ENCODE measurements at places on chromosomes 7 and 10. TPM values are rescaled to one million over a fixed set of nuclear protein-coding genes. Genes with fewer than 3 reads are reported as not detected.

- no peak overlapping the region for H3K27ac ChIP-seq
- no peaks in the 10 kb centered on the region for H3K4me1 ChIP-seq
- H3K36me3 ChIP-seq, result no peaks in the 10 kb centered on the region
- H3K4me3 ChIP-seq, result no peak overlapping the region
- no peaks in the 10 kb centered on the region for H3K27me3 ChIP-seq
Observed at GRCh38 chr10:51748959-51749358, 49.6 kb upstream of the CSTF2T start.

- no peak overlapping the region for H3K4me3 ChIP-seq
- DNase-seq, result peak; percentile 58
- H3K36me3 ChIP-seq, result peaks cover 13% of the 10 kb centered on the region
- H3K27ac ChIP-seq, result peak overlapping the region; percentile 56
- peaks cover 21% of the 10 kb centered on the region for H3K4me1 ChIP-seq
- H3K27me3 ChIP-seq, result no peaks in the 10 kb centered on the region
Observed at GRCh38 chr10:77405771-77406241, 231.8 kb downstream of the KCNMA1 start.

DNA sequence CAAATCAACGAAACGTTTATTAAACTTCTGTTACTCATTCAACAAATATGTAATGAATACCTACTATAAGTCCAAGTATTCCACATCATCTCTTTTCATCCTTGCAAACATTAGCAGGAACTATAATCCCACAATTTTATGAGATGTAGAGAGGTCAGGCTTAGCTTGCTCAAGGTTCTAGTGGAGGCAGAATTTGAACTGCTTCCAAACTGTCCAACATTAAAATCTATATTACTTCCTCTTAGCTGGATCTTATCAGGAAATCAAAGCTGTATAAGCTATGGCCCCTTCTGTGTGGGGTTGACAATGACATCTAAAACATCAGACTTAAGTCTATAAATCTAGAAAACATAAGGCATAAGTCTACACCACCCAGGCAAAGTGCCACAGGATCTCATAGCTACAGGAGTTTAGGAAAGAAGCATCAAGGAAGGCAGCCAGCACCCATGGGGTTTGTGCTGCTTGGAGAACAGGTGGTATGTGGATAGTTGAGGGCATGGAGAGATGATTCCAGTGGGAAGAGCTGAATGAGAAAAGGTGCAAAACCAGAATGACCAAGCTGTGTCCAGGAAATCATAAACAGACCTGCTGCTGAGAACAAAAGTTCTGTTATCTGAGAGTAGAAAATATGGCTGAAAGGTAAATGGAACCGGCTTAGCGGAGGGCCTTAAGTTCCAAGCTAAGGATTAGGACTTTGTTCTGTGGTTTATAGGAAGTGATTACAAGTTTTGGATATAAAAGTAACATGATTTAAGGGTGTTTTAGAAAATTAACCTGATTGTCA is 34.5 kb downstream of the PAPSS2 start:
- H3K27ac ChIP-seq, result no peak overlapping the region
- DNase-seq, result no peak
- no peaks in the 10 kb centered on the region for H3K27me3 ChIP-seq
- no peak overlapping the region for H3K4me3 ChIP-seq

DNA sequence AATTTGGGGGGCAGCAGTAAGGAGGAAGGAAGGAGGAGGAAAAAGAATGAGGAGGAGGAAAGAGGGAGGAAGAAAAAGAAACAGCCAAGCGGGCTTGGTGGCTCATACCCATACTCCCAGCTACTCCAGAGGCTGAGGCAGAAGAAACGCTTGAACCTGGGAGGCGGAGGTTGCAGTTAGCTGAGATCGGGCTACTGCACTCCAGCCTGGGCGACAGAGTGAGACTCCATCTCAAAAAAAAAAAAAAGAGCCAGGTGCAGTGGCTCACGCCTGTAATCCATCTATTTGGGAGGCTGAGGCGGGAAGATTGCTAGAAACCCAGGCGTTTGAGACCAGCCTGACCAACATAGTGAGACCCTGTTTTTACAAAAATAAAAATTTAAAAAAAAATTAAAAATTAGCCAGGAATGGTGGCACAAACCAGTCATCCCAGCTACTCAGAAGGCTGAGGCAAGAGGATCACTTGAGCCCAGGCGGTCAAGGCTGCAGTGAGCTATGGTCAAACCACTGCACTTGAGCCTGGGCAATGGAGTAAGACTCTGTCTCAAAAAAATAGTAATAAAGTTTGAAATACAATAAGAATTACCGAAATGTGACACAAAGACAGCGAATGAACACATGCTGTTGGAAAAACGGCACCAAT is 14.1 kb upstream of the CRCP start:
- no peak overlapping the region for H3K27ac ChIP-seq
- DNase-seq, result no peak
- H3K4me1 ChIP-seq, result no peaks in the 10 kb centered on the region
- no peak overlapping the region for H3K4me3 ChIP-seq
- no peaks in the 10 kb centered on the region for H3K36me3 ChIP-seq
- no peaks in the 10 kb centered on the region for H3K27me3 ChIP-seq

- H3K27ac ChIP-seq, result no peak overlapping the region
- H3K4me3 ChIP-seq, result no peak overlapping the region
- no peak for DNase-seq
Observed at GRCh38 chr10:70306886-70307520, 23.2 kb upstream of the NPFFR1 start.

NKX6-2 gene
- not detected for polyA plus RNA-seq
